ENCODE measurements at places on chromosomes 16 and 17.

- DNase-seq, result no peak
These were observed 1.1 kb downstream of the RAI1 start for GRCh38 chr17:17682293-17682736.

GRCh38 chr16:83711069-83711468 is 96.7 kb upstream of the HSBP1 start:
- no peak for DNase-seq

DNA sequence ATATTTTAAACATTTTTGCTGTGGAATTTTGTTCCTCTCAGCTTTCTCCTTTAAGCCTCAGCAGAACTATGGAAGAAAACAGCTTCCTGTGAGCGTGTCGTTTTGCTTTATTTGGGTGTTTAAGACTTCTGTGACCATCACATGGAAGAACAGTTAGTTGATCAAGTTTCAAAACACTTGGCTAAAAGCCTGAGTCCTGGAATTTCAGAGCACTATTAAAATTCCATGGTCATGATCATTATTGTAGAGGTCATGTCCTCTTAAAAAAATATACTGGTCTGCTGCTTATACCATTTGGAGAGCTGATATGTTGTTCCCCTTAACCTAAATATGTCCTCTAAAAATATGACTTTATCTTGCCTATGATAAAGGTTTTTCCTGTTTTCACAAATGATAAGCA is 12.6 kb upstream of the CDR2 start:
- DNase-seq, result no peak

GRCh38 chr17:49247944-49248343 is 17.4 kb upstream of the PHOSPHO1 start:
- DNase-seq, result no peak

DNA sequence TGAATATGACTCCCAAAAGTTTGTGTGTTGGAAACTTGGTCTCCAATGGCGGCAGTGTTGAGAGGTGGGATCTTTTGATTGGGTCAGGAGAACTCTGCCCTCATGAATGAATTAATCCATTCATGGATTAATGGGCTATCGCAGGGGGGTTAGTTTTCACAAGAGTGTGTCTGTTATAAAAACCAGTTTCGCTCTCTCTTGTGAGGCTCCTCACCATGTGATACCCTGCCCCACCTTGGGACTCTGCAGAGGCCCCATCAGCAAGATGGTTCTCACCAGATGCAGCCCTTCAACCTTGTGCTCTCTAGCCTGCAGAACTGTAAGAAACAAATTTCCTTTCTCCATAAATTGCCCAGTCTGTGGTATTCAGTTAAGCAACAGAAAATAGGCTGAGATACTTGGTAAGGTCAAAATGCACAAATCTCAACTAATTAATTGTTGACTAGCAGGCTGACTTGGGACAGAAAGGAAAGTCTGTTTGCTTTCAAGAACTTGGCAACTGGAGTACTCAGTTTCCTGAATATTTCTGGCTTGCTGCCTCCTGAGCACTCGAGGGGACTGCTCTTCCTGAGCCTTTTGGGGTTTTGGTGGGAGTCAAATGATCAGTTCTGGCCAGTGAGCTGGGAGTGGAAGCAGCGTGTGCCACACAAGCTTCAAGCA is 13.8 kb upstream of the CCL17 start:
- DNase-seq, result no peak

GRCh38 chr17:16215002-16215272 is 397 bp downstream of the NCOR1 start:
- DNase-seq, result no peak

DNA sequence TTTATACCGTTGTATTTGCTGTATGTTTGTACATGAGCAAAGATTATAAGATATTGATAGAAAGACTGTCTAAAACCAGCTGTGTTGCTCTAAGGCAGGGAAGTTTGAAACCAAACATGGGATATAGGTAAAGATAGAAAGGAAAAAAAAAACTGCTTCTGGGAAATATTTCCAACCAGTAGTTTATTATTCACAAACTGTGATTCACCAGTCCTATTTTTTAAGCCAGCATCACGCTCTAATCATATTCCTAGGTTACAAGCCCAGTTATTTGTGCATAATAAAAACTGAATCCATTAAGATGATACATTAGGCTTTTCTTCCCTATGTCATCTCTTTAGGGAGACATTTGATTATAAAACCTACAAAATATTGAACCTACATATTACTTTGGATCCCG is 4.0 kb downstream of the ERN1 start:
- DNase-seq, result no peak

DNA sequence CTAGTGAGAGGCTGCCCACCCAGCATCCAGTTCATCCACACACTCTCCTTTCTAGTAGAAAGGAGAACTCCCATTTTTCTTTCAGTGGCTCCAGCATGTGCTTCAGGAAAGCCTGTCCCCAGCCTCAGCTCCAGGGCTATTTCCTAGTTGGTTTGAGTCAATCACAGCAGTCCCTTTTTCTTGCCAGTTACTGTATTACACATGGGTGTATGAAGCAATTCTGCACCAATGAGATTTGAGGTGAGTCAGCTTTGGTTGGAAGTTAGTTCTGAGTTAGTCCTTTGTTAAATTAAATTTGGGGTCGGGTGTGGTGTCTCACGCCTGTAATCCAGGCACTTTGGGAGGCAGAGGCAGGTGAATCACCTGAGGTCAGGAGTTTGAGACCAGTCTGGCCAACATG is 24.8 kb downstream of the RAD51D start:
- no peak for DNase-seq

- no peak for DNase-seq
These were observed 209.4 kb upstream of the FOXF1 start for GRCh38 chr16:86300746-86301481.

DNA sequence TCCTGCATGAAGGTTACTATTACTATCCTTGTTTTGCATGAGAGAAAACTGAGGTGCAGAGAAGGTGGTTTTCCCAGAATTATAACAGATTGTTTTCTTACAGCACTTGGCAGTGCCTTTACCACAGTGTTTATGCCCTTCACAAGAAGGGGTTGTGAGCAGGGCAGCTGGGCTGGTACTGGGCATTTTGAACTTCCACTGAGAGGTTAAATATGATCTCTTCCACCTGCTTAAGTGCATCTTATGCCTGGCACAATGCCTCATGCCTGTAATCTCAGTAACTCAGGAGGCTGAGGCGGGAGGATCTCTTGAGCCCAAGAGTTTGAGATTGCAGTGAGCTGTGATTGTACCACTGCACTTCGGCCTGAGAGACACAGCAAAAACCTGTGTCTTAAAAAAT is 36.2 kb downstream of the NDE1 start:
- no peak for DNase-seq

GRCh38 chr16:66717776-66718175 is 21.2 kb upstream of the CMTM4 start:
- no peak for DNase-seq

GRCh38 chr17:38611070-38611786 is 5.5 kb upstream of the SRCIN1 start:
- DNase-seq, result no peak

DNA sequence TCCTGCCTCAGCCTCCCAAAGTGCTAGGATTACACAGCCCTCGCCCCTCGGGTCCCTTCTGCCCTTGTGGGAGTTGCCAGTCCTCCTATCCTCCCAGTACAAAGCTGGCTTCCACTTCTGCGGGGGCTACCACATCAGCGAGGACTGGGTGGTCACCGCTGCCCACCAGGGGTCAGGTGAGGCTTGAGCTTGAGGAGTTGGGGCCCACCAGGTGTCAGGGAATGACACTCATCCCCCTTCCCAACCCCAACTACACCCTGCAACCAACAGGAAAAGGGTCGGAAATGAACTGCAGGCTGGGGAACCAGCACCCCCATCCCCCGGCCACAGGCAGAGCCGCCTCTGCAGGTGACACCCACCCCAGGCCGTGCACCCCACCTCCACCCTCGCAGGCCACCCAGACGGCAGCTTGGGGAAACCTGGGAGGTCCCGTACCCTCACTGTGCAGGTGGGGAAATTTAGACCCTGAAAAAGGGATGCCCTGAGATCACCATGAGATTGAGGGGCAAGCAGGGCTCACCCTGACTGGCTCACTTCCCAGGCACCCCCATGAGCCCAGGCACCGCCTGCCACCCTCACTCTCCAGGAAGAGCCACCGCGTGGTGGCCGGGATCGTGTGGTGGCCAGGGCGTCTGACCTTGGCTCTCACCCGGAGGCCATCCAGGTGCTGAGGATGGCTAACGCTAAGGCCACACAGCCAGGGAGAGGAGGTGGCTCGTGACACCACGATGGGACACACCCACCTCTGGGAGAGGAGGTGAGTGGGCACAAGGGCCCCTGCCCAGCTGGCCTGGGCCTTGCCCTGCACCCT is 8.0 kb downstream of the CTRB1 start:
- DNase-seq, result no peak

GRCh38 chr17:32596206-32596605 is 109.4 kb downstream of the CDK5R1 start:
- no peak for DNase-seq

DNA sequence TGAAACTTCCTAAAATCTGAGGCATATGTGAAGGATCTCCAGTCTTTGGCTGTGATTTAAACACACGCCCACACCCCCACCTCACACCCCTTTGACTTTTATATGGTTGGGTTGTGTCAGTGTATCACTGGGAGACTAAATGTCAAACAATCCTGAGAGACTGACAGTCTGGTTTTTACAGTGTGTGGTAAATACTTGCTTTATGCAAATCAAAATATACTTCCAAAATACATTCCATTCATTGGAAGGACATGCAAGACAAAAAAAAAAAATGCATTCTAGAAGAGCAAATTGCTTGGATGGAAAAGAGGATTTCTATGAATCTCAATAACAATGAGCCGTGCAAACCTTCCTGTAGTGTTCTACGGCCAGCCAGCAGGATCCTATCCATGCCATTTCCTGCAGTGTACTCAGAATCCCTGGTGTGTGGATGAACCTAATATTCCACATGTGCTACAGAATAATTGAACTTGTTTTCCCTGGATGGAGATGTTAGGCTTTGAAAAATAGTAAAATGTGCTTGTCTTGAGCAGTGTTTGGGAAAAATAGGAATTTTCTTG is 602.1 kb upstream of the GOT2 start:
- DNase-seq, result no peak

GRCh38 chr16:73878611-73879010 is 418.0 kb upstream of the PSMD7 start:
- DNase-seq, result no peak

GRCh38 chr17:32111141-32111771 is 31.0 kb upstream of the RHOT1 start:
- no peak for DNase-seq

GRCh38 chr16:86383488-86384262 is 126.7 kb upstream of the FOXF1 start:
- DNase-seq, result no peak

DNA sequence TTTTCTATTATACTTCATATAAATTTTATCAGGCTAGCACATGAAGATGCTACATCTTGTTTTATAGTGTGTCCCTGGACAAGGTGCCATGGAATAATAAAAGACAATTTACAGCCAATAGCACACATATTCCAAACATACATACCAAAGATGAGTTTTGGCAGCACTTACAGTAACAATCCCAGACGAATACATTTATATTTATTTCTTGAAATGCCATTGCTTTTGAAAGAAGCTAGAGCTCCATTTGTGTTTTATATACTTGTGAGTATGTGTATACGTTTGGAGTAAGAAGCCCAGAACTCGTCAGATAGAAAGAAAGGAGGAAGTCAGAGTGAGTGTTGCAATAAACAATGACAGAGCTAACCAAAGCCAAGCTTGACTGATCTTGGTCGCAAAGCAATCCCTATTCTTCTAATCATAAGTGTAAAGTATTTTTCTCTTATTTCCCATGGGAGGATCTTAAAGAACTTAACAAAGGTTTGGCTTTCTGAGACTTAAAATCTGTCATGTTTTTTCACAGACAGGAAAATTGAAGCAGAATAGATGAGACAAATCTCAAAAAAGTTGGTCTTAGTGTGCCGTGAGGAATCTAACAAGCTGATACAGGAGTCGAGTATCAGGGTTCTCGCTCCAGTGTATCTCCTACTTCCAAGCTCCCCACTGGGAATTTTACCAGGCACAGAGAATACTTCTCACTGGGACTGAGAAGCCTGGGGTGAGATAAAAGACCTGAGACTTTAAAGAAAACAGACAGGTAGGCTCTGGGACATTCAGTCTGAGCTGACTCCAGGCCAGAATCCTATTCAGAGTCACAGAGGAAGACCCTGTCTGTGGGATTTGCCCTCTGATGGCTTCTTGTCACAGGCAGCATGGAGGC is 175.4 kb downstream of the AATF start:
- DNase-seq, result no peak

- DNase-seq, result no peak
These were observed 448.6 kb upstream of the RBFOX1 start for GRCh38 chr16:6884002-6884401.

DNA sequence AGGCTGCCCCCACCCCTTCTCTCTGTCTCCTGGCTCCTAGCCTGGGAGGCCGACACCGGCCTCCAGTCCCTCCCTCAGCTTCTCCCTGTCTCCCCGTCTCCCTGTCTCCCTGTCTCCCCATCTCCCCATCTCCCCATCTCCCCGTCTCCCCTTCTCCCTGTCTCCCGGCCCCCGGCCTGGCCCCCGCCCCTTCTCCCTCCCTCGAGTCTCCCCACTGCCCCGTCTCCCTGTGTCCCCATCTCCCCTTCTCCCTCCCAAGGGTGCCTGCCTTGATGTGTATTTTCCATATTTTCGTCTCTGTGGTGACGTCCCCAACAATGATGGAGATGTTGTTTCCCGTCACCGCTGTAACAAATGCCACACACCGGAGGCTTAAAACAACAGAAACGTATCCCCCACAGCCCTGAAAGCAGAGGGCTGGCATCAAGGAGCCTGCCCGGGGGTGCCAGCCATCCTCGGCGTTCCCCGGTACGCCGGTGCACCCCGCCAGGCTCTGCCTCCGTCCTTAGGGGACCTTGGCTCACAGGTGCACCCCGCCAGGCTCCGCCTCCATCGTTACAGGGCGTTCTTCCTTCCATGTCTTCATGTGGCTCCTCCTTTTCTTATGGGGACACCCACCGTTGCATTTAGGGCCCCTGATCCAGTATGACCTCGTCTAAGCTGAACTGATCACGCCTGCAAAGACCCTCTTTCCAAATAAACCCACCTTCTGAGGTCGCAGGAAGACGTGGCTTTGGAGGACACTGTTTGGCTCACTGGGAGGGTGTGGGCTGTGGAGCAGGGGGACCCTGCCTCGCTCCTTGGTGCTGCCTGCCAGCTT is 151.6 kb downstream of the NPIPB11 start:
- no peak for DNase-seq

- DNase-seq, result no peak
These were observed 31.7 kb downstream of the OSBPL7 start for GRCh38 chr17:47789611-47790561.

All from esophagus squamous epithelium (tissue), 5 donors.